Activated CD4-positive, alpha-beta T cell treated with anti-CD3 and anti-CD28 coated beads, Interleukin-2, amount 10 ng/mL, durations not matched to agents 7 days and 5 days (primary cell): ENCODE measurements at places on chromosomes 12 and 14. TPM values are rescaled to one million over a fixed set of nuclear protein-coding genes. Genes with fewer than 3 reads are reported as not detected.
A peak's percentile ranks its signal among the peaks of the same experiment; 100 is the strongest.

DNA sequence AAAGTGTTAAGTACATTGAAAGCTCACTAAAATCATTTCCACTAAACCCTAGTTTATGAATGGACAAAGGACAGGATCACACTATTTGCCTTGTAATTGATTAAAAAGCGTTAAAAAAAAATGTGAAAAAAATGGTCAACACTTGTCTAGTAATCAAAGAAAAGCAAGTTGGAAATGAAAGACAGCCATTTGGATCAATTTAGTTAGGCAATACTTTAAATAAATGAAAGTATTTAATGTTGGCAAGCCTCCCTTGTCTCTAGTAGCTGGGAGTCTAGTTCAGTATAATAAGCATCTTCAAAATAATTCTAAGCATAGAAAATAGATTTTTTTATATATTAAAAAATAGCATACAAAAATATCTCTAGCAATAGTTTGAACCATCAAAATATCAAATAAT, 14.2 kb upstream of the CNIH1 start:
- no peak for DNase-seq

DNA sequence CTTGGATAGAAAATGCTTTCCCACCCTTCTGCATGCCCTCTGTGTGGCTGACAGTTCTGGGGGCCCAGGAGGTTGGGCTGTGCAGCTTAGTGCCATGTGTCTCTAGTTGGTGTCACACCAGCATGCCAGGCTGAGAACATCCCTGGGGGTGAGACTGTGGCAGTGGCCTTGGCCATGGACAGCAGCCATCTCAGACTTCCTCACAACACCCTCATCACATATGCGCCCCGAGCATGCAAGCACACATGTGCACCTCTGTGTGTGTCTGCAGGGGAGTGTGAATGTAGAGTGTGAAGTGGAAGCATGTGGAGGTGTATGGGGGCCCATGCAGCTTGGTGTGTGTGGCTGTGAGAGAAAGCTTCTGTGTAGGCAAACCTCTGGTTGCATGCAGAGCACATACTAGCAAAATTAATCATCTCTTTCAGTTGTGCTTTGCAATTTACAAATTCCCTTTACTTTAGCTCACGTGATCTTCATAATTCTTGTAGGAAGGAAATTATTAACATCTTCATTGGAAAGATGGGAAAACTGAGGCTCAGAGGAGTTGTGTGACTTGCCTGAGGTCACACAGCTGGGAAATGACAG, 8.4 kb downstream of the ASIC1 start:
- no peak for DNase-seq

The XPOT gene
- 93.4 TPM for total RNA-seq

The OASL gene
- total RNA-seq: 28.5 TPM

The MNAT1 gene
- 27.8 TPM for total RNA-seq

DNA sequence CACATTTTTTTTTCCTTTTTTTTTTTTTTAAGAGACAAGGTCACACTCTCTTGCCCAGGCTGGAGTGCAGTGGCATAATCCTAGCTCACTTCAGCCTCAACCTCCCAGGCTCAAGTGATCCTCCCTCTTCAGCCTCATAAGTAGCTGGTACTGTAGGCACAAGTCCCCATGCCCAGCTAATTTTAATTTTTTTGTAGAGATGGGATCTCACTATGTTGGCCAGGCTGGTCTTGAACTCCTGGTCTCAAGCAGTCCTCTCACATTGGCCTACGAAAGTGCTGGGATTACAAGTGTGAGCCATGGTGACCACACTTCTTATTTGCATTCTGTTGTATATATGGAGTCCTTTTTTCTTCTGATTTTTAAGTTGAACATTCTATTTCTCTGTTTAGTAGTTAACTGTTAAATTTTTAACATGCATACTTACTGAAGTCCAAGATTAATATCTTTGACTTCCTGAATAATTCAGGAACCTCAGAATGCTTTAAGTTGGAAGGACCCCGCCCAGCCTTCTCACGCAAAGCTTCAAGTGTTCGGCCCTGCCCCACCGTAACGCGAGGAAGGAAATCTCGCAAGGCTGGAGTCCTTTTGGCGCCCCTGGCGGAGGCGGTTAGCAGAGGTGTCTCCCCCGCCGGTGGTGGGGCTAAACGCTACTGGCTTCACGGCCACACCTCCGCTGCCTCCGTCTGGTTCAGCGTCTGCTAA, 21.6 kb downstream of the SPATS2 start:
- peak; percentile 72 for DNase-seq
